ENCODE measurements at places on chromosomes 7 and 10.

- DNase-seq: no peak
These were observed 207.6 kb upstream of the KLF14 start for GRCh38 chr7:130941322-130942210.

GRCh38 chr7:143416565-143417149 lies 8.0 kb upstream of the EPHA1 start:
- DNase-seq: no peak

DNA sequence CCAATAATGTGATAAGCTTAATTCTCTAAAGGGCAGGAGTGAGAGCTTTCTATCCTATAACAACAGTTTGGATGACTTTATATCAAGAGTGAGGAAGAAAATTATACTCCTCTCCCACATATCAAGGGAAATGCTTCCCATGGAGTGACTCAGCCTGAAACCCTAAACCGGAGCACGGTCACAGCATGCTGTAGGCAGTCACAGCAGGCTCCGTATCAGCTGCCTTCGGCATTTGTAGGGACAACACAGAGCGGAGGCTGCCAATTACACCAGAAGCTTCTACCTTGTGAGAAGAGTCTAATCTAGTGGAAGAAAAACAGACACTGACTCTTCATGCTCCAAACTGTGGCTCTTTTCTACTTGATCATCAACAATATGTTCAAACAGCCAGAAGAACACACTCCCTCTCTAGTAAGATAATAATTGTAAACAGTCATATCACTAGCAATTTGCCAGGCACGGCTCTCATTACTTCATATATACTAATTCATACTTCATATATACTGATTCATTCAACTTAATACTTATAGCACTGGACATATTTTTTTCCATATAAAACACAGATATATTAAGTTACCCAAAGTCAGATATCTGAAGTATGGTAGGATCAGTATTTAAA lies 65.9 kb downstream of the DGKB start:
- no peak for DNase-seq

DNA sequence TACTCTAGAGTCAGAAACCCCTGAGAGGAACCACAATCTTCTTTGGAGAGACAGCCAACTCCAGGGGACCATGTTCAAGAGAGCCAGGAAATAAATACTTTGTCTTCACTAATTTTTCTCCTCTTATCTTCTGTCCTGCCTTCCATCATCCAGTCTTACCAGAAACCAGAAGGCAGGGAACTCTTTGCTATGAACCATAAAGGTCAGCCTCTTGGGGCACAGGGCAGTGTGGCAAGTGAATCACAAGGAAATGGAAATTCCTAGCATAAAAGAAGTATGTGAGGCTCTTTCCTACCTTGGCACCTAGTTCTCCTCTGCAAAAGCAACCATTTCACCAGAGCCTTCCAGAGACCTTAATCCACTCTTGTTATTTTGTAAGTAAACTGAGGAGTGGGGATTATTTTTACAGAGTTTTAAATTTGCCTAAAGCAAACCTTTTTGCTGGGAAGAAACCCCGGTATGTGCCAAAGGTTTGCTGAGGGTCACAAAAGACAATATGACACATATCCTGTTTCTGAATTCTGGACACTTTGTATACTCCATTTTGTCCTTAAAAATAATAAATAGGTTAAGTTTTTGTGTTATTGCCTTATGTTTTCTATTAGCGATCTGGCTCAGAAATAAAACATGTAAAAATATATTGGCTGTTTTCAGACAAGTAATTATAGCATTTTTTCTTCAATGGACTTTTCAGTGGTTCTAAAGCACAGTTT lies 87.1 kb downstream of the ADAM22 start:
- no peak for DNase-seq
